ENCODE measurements at places on chromosomes 12 and 14.
A peak's percentile ranks its signal among the peaks of the same experiment; 100 is the strongest.

GRCh38 chr12:31479516-31480210, 111.3 kb downstream of the DENND5B start:
- no peak for DNase-seq

- DNase-seq = no peak
These were observed 12.5 kb downstream of the SYT10 start for GRCh38 chr12:33427071-33427470.

GRCh38 chr14:32648434-32648833, 290.2 kb upstream of the NPAS3 start:
- DNase-seq = no peak

GRCh38 chr14:93332397-93332852, 411 bp downstream of the BTBD7 start:
- peak; percentile 72 for DNase-seq

- DNase-seq = no peak
These were observed 68.6 kb downstream of the FIGNL2 start for GRCh38 chr12:51779876-51780275.
